Stimulated activated CD4-positive, alpha-beta T cell treated with anti-CD3 and anti-CD28 coated beads, Interleukin-1b, Interleukin-23, amount 100 ng/mL, for 24 hours (primary cell): ENCODE measurements at places on chromosomes 12 and 14.

DNA sequence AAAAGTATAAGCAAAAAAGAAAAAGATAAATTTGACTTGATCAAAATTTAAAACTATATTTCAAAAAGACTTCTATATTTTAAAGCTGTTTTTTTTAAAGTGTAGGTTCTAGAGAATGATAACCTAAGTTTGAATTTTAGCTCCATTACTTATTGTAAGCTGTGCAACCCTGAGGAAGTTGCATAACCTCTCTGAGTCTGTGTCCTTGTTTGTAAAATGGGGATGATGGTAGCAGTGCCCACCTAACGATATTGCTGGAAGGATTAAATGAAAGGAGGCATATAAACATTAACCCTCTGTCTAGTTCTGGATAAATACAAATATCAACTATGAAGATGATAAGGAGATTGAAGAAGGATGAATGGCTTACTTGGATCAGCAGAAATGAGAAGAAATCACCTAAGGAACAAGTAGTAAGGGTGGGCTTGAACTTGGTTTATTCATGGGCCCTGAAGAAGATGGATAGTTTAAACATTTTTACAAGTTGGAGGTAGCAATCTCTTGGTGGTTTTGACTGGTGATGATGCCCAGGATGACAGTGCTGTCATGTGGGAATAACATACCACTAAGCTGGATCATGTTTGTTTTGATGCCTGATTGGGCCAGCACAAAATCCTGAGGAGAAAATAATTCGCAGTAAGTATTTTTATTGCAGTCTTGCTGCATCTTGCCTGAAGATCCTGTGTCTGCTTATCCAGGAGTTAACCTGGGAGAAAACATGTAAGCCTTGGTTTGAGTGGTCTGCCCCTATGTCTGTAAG lies 35.0 kb downstream of the TXNRD1 start:
- DNase-seq: no peak

DNA sequence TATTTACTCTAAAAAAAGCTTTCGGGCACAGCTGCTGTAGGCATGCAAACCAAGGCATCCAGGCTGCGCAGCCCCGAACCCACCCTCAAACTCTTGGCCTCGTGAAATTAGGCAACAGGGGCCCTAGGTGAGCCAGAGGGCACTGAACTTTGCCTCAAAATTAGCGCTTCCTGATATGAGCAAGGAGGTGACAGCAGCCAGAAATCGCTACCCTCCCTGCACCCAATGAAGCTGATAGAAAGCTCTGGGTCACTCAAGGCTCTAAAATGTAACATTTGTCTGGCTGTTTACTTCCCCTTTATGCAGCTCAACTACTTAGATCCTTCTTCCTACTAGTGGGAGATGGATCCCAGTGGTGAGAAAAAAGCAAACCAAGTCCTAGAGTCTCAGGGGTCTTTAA lies 61.8 kb downstream of the PITPNM2 start:
- no peak for DNase-seq

DNA sequence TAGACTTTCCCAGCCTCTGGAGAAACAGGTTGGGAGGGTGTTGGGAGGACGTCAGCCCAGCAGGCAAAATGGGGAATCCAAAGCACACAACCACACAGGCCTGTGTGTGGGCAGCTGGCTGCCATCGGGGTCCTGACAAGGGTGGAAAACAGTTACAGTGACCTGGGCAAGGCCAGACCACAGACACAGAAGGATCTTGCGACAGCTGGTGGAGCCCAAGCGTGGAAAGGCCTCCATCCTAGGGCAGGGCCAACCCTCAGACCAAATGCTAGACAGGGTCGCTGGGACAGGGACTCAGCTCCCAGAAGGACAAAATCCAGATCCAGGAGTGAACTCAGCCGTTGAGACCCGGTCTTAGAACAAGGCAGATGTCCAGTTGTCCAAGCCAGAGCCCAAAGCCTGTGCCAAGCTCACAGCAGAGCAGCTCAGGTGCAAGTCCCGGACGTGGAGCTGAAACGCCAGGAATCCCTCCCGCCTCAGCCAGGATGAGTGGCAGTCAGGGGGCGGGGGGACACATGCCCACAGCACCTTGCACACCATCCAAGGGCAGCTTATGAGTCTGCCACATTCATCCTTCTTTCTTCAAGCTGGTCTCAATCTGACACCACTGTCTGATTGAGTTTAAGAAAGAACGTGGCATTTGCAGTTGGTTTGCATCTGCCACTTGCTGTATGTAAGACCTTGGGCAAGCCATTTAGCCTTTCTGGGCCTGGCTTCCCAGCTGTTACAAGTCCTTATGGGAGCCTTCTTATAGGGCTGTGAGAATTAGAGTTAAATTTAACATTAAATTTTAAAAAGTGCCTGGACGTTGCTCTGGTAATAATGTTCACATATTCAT lies 37.6 kb downstream of the DEGS2 start:
- no peak for DNase-seq

GRCh38 chr12:29503283-29503682 lies 5.8 kb upstream of the OVCH1 start:
- DNase-seq: no peak

DNA sequence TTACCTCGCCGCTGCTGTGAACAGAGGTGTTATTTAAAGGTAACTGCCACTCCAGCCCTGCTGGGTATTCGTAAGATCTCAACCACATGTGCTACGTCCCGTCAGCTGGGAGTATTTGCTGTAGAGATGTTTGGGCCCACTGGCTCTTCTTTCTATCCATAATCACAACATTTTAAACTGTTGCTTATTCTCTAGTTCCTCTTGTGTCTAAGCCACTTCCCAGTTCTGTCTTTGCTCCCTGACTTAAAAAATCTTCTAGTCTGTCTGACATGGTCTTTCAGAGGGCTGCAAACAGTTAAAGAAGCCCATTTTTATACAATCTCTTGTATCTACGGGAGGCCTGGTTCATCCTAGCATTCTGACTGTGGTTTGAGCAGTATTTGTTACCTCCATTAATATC lies 33.2 kb upstream of the HELB start:
- no peak for DNase-seq

- no peak for DNase-seq
Measured at GRCh38 chr14:105474483-105475268, at the start of gene CRIP2. Gene CRIP2 (plus strand): TSS chr14:105474821. CDS start chr14:105474863, 42 bp downstream.

DNA sequence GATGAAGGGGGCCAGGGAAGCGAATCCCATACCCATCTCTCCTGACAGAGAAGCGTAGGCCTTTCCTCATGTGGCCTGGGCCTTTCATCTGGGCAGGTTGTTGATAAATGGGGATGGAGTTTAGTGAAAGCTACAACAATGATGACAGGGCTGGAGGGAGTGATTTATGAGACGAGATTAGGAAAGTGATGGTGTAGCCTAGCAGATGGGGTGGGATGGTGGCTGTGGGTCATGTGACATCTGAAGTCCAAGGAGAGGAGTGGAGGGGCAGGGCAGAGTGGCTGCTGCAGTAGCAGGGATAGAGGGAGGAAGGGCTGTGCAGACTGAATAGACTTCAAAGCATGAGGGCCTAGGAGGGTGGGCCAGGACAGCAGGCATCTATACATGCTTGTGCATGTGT lies 85.5 kb downstream of the ADCK1 start:
- DNase-seq: no peak

- DNase-seq: no peak
Measured at GRCh38 chr12:104699489-104700190, 242.9 kb downstream of the CHST11 start.

GRCh38 chr12:87995581-87996178 lies 33.5 kb downstream of the C12orf50 start:
- peak; percentile 11 for DNase-seq

DNA sequence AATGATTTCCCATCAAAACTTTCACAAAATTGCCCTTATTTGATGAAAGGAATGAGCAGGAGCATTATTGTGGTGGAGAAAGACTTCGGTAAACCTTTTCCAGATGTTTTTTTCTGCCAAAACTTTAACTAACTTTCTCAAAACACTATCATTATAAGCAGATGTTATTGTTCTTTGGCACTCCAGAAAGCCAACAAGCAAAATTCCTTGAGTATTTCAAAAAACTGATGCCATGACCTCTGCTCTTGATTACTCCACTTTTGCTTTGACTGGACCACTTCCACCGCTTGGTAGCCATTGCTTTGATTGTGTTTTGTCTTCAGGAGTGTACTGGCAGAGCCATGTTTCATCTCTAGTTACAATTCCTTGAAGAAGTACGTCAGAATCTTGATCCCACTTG lies 29.7 kb upstream of the RAB21 start:
- no peak for DNase-seq

DNA sequence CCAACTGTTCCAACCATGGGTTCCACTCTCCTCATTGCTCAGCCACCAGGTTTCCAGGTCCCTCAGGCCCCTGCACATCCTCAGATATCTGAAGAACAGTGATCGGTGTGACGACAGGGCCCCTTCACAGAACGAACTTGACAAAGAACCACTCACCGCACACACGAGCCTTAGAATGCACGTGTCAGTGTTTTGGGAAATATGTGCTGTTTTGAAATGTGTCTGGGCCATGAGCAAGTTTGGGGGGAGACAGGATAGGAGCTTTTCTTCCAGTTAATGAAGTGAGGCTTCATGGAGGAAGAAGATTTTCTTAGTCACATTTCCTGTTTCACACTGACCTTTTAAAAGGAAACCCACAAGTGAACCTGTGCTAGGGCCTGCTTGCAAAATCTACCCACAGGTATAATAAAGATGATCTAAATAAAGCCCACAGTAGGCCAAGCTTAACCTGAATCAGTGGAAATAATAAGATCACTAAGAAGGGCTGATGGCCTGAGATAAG lies 58.6 kb downstream of the ZFP36L1 start:
- no peak for DNase-seq

DNA sequence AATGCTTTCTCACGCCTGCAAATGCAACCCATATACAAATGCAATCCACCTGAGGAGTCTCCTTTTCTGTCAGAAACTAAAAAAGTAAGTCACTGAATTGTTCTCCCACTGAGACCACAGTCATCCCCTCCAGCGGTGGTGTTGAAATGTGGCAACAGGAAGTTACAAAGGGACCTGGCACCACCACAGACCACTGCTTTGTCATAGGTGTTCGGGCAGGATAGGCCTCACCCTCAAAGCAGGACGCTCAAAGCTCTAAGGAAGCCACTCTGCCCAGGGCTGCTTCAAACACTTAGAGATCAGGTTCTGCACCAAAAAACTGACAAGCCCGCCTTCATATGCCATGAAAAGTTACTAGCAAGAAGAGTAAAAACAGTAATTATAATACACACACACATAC lies 11.3 kb downstream of the PHLDA1 start:
- DNase-seq: no peak

- DNase-seq: no peak
Measured at GRCh38 chr12:130198026-130198662, 35.9 kb downstream of the FZD10 start.

DNA sequence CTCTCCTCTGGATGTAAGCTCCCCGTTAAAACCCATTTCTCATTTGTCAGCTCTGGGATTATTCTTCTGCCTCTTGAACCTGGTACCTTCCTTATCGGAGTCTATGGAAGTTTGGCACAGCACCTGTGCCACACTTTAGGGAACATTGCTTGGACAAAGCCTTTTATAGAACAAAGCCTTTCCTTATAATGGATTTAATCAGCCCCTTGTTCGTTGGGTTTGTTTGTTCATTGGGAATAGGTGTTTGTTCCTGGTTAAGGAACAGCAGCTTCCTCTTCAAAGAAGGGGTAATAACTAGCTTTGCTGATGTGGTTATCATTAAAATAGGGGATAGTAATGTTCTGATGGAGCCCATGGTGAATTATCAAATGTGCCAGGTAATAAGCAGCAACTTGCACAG lies 70.4 kb downstream of the NRXN3 start:
- no peak for DNase-seq

DNA sequence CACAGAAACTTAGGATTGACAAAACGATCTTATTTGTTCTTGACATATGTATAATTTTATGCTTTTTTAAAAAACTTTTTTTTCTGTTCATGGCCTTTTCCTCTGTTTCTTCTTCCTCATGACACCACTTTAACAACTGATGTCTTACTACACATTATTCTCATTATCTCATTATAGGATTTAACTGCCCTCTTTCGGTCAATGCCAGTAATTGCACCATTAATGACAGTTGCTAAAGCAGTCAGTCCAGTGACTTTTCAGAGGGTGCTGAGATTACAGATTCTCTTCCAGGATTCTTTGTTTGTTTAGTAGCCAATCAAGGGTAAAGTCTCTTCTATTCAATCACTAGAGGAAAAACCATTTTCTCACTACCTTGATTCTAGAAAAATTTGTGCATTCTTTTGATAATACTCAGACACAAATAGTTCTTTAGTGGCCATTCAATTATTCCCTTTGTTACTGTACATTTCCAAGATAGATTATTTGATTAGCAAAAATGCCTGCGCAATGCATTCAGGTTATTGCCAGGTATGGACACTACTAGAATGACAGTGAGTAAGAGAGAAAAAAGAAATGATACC lies 50.1 kb downstream of the KLRG1 start:
- DNase-seq: no peak

- DNase-seq: no peak
Measured at GRCh38 chr12:79932357-79932756, 2.5 kb downstream of the PPP1R12A start.

DNA sequence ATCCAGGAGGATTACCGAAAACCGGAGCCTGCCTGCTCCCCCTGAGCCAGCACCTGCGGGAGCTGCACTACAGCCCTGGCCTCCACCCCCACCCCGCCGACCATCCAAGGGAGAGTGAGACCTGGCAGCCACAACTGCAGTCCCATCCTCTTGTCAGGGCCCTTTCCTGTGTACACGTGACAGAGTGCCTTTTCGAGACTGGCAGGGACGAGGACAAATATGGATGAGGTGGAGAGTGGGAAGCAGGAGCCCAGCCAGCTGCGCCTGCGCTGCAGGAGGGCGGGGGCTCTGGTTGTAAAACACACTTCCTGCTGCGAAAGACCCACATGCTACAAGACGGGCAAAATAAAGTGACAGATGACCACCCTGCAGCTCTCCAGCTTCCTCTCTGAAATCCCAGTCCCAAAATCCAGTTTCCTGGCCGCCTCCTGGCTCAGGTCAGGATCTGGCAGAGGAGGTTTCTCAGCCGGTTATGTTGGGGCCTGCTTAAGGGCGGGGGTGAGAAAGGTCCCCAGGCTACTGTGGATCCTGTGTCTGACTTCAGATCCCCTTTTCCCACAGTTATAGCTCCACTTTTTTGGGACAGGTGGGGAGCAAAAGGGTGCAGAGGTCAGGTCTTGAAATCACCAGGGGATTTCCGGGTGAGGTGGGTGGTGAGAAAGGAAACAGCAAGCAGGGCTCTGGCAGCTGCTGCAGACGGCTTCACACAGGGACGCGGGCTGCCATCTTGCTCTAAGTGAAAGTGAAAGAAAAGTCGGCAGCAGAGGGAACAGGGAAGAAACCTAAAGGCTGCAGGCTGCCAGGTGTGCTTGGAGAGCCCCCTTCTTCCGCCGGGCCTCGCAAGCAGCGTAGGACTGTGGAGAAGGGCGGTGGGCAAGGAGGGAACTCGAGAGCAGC lies at the start of gene TAPBPL:
TSS of gene TAPBPL (plus strand) at position 695 of the 897 bp plus-strand sequence. CDS start 207 bp downstream, outside the sequence.
- DNase-seq: peak; percentile 60

GRCh38 chr12:129903956-129904829 lies at the start of gene TMEM132D:
Gene TMEM132D (minus strand): TSS chr12:129904025.
- no peak for DNase-seq
